A549 treated with CpdA at 1 μM for 4 hours (cell line): ENCODE measurements at places on chromosomes 3 and 15. TPM values are rescaled to one million over a fixed set of nuclear protein-coding genes. Genes with fewer than 3 reads are reported as not detected.

Gene SCAMP2
- 57.1 to 68.8 TPM (median 66.9 TPM) in 5 replicates for total RNA-seq

Gene RTP4
- not detected in 5 replicates for total RNA-seq

Gene GOLGA6L6
- total RNA-seq, result not detected in 5 replicates

Gene LRRC2
- not detected in 5 replicates for total RNA-seq

Gene GXYLT2
- 1.4 to 2.9 TPM (median 1.8 TPM) in 5 replicates for total RNA-seq

Gene KLHL40
- total RNA-seq, result not detected in 5 replicates

Gene NR2F2
- total RNA-seq, result 21.1 to 27.1 TPM (median 24.4 TPM) in 5 replicates
